Activated CD4-positive, alpha-beta T cell treated with anti-CD3 and anti-CD28 coated beads, Interleukin-2, amount 50 U/mL, for 24 hours (primary cell): ENCODE measurements at places on chromosomes 4 and X.

DNA sequence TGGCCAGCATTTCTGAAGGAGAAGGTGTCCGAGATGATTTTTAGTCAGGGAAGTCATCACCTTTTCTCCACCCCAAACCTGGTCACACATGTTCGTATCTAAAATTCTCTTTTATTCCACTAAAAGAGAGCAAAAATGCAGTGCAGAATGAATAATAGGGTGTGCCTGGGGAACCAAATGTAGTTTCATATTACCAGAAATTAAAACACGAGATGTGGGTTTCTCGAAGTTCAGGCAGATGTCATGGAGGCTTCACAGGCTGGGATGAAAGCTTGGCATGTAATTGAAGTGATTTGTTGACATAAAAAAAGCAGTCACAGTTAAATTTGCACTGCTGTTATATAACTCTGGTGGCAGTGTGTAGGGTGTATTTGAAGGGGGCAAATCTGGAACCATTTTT is 165.5 kb upstream of the PDE5A start:
- no peak for DNase-seq

GRCh38 chr4:185343726-185344581 is 51.8 kb downstream of the LRP2BP start:
- DNase-seq, result no peak

- DNase-seq, result no peak
Measured at GRCh38 chr4:119690871-119691270, 62.3 kb upstream of the PDE5A start.

- DNase-seq, result no peak
Measured at GRCh38 chrX:153685751-153686696, 1.7 kb upstream of the SLC6A8 start.
